ENCODE measurements at places on chromosomes 3 and 15.
A peak's percentile ranks its signal among the peaks of the same experiment; 100 is the strongest.

DNA sequence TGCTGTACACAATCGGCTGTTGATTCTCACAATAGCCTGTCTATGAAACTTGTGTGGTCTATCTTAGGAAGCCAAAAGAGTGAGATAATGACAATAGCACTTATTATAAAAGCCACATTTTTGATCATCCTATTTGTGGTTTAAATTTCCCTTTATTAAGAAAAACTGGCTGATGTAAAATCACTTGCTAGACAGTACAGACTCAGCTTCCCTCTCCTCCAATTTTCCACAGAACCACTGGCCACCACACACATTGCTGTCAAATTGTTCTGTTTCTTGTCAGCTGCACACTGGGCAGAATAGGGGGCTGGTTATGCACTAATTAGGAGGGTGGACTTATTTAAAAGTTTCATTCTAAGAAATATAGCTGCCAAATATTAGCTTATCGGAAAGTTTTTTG lies 425.9 kb downstream of the EPHA3 start:
- DNase-seq = no peak

- DNase-seq = no peak
These were observed 28.9 kb downstream of the RARB start for GRCh38 chr3:25456723-25457670.

DNA sequence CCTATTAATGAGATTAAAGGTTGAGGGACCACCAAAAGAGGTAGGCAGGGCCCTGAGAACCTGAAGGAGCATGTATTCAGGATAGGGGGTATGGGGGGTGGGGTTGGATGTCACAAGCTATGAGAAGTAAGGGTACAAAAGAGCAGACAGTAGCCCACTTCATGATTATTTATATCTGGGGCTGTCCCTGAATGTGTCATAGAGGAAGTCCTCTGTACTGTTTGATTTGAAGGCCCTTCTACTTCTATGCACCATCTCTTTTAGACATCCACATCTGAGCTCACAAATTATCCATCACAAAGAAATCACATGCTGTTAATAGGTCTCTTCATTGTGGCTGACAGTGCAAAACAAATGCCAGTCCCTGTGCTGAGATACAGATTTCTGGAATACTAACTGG lies 68.6 kb downstream of the FHIT start:
- DNase-seq = no peak

DNA sequence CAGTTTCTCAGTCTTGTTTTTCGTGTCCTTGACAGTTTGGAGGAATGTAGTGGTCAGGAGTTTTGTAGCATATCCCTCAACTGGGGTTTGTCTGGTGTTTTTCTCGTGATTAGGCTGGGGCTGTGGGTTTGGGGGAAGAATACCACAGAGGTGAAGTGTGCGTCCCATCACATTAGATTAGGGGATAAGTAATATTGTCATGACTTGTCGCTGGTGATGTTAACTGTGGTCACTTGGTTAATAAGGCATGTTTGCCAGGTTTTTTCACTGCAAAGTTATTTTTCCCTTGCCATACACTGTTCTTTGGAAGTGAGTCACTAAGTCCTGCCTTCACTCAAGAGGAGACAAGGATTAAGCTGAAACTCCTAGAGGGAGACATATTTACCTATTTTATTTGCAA lies 39.1 kb downstream of the PAK2 start:
- DNase-seq = no peak

DNA sequence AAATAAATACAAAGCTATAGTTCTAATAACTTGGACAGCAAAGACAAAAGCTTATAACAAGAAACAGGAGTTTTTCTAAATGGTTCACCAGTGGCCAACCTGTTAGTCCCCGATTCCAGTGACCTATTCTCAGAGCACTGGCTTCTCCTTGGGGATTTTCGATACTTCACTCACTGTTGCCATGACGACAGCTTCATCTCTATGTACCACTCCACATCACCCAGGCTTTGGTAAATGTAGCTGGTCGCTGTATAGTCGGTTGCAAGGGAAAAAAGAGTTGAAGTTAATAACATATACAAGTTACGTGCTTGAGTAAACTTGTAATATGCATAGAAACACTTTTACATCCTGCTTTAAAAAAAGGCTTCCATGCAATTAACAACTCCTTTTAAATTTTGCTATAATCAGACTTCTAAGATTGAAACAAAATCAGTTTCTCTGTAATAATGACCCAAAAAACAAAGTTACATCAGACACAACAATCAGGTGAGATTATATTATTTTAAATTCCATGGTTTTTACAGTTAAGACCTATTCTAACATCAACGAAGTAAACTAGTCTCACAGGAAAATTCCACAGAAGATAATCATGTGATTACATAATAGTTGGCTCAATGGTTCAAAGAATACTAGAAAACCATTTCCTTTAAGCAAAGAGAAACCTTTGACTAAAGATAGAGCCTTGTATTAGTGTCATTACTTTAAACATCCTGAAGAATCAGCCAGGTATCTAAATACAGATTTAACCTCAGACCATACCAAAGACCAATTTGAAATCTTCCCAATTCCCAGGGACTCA lies 2.9 kb downstream of the CCNL1 start:
- no peak for DNase-seq

- DNase-seq = no peak
These were observed 67.4 kb downstream of the TMEM266 start for GRCh38 chr15:76127169-76127568.

DNA sequence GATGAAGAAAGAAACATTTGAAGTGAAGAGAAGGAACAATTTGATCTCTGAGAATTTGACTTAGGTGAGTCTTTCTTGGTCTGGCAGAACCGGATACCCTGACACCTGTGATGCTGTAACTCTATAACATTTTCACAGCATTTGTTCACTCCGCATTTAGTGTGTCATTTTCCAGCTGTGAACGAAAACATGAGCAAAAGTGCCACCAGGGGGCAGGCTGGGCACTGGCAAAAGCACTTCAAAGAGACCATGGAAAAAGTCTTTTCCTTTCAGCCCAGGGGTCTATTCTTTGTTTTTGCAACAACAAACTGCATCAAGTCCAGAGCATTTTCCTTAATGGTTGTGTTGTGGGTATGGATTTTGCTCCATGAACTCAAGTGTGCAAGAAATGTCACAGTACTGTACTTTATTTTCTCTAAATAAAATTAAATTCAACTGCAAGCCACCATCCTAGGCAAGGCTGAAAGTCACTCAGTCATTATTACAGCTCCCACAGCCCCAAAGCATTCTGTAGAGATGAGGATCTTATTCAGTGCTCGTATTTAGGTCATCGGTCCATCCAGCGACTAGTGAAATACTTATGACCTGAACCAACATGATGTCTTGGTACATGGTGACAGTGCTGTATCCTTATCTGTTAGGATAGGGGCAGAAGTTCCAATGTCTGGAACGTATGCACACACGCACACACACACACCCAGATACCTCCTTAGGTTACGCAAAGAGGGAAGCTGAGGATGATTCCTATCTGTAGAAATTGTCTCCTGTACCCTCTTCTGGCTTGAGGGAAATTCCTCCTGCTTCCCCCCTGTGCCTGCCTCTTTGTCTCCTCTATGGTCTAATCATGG lies 125.5 kb downstream of the GADL1 start:
- no peak for DNase-seq

- DNase-seq = no peak
These were observed 211.9 kb upstream of the IL12A start for GRCh38 chr3:159776779-159777178.

DNA sequence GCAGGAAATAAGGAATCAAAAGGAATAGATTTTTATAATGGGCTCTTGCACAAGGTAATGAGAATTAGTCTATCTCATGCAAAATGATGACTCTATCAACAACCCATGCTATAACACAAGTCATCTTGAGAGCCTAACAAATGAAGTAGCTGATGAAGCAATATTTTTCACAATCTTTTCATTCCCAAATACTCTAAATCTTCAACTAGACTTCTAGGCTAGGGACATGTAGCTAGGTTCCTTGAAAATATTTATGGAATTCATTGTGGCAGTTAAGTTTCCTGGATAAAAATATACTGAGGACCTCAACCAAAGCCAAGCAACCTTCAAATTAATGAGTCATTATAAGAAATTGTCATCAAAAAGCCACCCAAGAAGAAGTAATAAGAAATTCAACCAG lies 55.4 kb downstream of the DCBLD2 start:
- no peak for DNase-seq

DNA sequence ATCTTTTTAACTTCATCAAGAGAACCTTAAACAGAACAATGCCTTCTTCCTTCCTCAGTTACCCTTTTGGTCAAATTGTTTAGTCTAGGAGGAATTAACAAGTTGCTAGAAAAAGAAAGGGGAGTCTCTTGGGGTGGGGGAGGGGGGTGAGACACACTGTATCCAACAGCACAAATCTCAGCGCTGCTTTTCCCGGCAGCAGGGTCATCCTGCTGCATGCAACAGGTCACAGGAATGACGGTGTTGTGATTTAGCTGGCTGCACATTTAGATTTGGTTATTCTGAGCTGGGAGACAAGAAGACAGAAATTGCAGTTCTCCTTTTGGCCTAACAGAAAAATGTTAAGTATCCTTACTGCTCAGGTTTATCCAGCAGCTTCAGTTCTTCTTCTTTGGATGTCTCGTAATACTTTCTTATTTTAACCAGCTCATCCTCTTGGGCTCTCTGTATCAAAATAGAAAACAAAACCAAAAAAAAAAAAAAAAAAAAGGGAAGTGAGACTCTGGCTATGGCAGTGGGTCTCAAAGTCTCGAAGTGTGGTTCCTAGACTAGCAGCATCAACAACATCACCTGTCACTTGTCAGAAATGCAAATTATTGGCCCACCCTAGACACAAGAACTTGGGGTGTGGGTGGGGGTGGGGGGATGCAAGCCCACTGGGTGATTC lies 190.5 kb downstream of the GREM1 start:
- DNase-seq = no peak

- DNase-seq = no peak
These were observed 377.3 kb downstream of the MECOM start for GRCh38 chr3:169286214-169286613.

DNA sequence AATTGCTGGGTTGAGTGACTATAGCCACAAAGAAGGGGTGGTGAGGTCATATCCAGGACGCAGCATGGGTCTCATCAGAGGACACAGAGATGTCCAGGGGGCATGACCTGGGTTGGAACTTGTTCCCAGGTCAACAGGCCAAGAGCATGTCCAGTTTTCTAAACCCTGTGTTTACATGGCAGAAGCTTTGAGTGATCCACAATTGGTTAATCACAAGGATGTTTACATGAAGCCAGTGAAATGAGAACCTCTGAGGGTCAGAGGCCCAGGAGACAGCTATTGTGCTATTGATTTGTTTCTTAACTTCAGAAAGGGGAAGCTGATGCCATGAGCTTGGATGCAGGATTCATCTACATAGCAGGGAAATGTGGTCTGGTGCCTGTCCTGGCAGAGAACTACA lies 42.2 kb upstream of the TOPBP1 start:
- DNase-seq = no peak

DNA sequence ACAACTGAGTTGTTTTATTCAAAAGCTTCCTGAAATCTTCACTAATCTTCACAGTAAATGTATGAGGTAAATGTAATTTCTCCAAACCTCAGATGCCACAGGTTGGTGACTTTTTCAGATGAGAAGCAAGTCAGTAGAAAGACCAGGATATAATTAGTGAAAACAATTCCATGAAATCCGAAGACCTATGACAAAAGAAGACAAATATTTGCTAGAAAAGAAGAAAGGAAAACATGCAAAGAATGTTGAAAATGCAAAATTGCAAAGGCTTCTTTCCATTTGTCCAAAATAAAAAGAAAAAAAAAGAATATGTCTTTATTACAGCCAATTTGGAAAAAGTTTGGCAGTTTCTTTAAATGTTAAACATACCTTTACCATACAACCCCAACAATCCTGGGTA lies 88.3 kb upstream of the MYRIP start:
- DNase-seq = no peak

- peak; percentile 69 for DNase-seq
These were observed 53.0 kb upstream of the DAZL start for GRCh38 chr3:16658004-16658924.

- DNase-seq = no peak
These were observed 266.9 kb upstream of the IGF1R start for GRCh38 chr15:98381446-98381845.

- peak; percentile 1 for DNase-seq
These were observed 345.1 kb downstream of the IL5RA start for GRCh38 chr3:2765002-2765579.

- DNase-seq = no peak
These were observed 31.6 kb downstream of the CHST2 start for GRCh38 chr3:143151004-143151731.

DNA sequence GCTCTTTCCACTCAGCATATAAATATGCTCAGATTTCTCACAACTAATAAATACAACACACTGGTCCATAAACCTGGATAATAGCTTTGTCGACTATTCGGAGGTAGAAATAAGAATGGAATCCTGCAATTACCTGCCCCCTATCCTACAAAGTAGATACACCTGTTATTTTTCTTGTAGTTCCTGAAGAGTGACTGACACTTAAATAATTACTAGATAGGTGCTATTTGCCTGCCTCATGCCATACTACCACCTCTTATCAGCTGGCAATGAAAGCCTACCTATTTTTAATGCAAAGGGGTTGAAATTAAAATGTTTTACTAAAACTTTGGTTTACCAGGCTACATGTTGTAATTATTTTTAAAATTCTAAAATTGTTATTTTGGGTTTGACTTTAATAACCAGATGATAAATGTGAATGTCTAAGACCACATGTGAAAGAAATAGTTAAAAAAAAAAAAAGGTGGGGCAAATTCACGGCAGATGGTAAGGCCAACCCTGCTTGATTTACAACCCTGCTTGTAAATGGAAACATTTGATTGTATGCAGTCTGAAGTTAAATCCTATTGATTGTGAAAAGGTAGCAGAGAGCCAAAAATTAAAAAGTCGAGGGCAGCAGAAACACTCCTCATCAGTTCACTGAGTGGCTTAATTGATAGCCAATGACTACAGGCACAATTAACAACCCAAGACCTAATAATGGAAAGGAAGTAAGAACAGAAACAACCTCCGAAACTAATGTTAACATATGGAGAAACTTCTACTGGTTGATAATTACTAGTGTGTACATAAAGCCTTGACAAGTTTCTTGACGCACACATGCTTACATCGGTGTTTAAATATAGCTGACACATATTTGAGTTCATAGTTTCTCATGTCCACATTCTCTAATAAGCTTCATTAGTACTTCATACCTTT lies 8.9 kb downstream of the PEAK1 start:
- no peak for DNase-seq

GRCh38 chr3:60434950-60435349 lies 816.3 kb downstream of the FHIT start:
- no peak for DNase-seq

GRCh38 chr3:120218981-120219380 lies 66.0 kb downstream of the GPR156 start:
- DNase-seq = no peak

DNA sequence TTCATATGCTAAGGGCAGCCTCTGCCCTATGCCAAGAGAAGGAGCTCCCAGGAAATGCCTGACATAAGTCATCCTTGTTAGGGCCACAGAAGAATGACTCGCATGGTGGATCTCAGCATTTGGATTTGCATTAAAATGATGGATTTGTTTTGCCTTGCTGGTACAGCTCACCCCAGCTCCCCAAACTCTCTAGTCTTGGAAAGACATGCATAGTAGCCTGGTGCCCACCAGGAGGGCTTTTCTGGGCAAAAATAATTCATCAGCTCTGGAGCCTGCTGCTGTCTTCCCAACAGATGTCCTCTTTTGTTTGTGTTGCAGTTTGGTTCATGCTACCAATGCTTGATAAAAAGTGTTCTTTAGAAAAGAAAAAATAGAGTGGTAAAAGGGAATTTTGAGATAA lies 833.0 kb downstream of the AGBL1 start:
- no peak for DNase-seq
